Fibroblast of villous mesenchyme (primary cell): ENCODE measurements at places on chromosomes 11 and 22. TPM values are rescaled to one million over a fixed set of nuclear protein-coding genes. Genes with fewer than 3 reads are reported as not detected.
A peak's percentile ranks its signal among the peaks of the same experiment; 100 is the strongest.

DNA sequence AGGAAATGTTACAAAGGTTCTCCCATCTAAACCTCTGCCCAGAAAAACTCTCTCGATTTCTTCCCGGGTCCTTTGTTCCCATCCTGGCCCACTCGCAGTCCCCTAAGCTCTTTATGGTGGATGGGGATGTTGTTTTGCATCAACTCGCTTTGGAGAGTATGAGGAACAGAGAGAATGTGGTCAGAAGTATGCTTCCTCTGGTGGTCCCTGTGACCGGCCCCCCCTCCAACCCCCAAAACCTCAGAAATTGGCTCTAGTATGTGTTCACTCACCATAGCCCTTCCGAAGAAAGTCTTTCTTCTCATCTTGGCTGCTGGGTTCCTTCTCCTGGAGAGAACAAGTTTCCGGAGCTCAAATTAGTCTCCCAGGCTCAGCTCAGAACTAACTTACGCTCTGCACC lies 54.4 kb downstream of the GRAMD1B start:
- DNase-seq = no peak

GRCh38 chr11:119520966-119521365 lies 98.0 kb upstream of the THY1 start:
- no peak for DNase-seq

Gene BRSK2
- total RNA-seq = under 0.01 TPM in 2 replicates

DNA sequence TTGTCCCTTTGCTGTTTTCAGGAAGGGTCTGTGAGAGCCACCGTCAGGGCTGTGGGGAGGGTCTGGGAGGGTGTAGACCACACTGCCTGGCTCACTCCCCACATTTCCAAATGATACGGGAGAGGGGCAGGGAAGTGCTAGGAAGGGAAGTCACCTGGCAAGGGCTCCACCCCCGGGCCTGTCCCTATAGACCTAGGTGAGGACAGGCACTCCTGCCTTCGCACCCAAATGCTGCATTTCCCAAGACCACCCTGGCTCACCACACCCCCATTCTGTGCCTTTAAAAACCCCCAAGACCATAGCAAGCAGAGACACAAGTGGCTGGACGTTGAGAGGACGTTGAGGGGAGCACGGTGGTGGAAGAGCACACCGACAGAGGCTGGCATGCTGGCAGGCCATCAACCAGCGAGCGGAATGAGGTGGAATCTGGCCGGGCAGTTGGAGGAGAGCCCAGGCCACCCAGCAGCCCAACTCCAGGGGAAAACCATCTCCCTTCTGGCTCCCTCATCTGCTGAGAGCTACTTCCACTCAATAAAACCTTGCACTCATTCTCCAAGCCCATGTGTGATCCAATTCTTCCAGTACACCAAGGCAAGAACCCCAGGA lies 45.7 kb downstream of the GNB1L start:
- DNase-seq = no peak

DNA sequence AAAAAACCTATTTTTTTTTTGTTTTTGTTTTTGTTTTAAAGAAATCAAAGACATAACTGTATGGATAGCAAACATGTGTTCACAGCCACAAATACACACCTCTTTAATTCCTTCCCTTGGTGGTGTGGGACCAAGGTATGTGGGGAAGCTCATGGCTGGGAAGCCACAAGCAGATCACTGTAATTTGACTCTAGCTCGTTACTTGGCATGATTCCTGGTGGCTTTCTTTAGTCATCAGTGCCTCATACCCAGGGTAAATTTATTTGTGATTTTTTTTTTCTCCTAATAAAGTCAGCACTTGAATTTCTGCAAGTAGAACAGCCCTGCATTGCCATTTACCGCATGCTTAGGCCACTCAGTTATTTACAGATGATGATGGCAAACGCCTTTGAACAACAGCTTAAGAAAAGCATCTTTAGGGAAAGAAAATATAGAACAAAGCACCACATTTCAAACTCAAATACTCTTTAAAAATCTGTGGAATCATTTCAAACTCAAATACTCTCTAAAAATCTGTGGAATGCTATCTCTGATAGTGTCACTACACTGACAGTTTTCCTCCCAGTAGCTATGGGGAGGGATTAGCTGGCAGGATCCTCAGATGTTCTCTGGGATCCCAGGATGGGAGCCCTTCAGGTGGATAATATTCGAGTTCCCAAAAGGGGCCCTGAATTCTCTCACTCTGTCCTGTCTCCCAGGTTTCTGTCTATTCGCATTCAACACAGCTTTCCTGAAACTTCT lies 687.2 kb downstream of the OPCML start:
- peak; percentile 7 for DNase-seq

DNA sequence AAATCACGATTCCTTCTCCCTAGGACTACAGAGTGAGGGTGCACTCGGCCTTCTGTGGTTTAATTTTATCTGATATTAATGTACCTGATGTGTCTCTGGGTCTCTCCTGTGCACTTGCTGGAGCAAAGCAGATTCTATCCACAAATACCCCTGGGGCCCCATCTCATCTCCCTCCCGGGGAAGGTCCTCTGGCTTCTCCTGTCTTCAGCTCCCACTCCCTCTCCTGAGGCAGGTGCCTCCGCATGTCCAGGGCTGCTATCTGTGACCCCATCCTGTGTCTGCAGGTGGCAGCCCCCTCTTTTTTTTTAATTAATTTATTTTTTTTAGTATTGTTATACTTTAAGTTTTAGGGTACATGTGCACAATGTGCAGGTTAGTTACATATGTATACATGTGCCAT lies 558.7 kb downstream of the BRD1 start:
- DNase-seq = no peak

GRCh38 chr11:45321669-45322068 lies 35.5 kb upstream of the SYT13 start:
- DNase-seq = no peak

- peak; percentile 2 for DNase-seq
Observed at GRCh38 chr11:83510530-83511460, 224.6 kb upstream of the CCDC90B start.

Gene SHISAL1
- total RNA-seq = 3.0 and 4.5 TPM in 2 replicates

DNA sequence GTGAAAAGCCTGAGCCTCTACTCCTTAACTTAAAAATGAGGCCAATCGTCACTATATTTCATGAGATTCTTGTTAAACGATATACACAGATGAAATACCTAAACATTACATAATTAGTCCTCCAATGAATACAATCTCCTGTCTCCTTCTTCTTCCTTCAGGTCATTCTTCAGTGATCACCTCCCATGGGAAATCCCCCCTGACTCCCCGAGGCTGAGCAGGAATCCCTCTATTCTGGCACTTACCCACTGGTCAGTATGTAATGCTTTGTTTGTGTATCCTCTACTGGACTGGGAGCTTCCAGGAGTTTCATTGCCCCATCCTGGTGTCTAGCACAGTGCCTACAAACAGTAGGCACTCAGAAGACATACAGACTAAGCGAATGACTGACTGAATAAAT lies 52.3 kb downstream of the RAB38 start:
- DNase-seq = no peak

DNA sequence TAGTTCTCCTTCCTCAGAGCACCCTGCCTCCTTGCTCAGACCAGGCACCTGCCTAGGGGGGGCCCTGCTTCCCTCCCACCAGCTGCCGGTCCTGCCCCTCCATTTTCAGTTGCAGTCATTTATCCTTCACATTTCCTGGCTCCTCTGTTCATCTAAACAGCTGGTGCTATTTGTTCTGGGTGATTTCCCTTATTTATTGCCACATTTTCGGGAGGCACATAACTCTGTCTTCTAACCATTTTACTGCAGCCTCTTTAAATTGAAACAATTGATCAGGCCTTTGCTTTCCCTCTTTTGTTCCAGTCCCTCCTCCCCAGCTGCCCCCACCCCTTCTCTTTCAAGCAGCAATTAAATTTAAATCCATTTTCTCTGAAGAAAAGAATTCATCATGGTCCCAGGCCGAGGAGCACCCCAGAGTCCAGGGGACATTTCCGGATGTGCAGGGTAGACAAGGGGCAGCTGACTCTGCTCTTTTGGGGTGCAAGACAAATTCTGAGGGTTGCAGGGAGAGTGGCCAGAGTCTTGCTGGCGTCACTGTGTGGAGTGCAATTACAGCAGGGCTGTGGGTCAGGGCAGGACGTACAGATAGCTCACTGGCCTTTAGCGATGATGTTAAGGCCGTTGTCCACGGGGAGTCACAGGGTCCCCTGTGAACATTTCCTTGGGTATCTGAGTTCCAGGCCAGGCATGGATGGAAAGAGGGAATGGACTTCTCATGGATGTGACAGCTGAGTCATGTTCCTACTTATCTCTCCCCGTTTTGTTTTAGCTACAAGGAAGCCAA lies 476.4 kb downstream of the TBC1D22A start:
- no peak for DNase-seq

GRCh38 chr11:104467404-104467803 lies 303.5 kb upstream of the PDGFD start:
- DNase-seq = no peak

Gene MTFP1
- 10.8 and 11.3 TPM in 2 replicates for total RNA-seq

- no peak for DNase-seq
Observed at GRCh38 chr11:24872186-24872585, 375.3 kb downstream of the LUZP2 start.

GRCh38 chr11:77821349-77821851 lies 456 bp downstream of the AAMDC start:
- peak; percentile 52 for DNase-seq

DNA sequence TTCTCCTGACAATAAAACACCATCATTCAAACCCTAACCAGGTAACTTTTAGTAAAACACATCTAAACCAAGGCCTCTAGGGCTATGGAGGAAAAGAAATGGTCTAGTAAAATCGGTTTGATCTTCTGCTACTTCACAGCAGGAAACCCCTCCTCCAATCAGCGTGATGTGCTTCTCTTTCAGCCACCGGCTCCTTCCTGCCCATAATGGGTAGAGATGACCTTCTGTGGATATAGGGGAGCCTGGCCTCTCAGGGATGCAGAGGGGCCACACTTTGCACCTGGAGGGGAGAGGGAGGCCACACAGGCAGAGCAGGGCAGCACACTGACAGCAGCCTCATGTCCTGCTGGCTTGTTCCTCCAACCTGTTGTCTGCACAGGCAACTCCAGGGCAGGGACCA lies 6.9 kb downstream of the EHD1 start:
- no peak for DNase-seq

DNA sequence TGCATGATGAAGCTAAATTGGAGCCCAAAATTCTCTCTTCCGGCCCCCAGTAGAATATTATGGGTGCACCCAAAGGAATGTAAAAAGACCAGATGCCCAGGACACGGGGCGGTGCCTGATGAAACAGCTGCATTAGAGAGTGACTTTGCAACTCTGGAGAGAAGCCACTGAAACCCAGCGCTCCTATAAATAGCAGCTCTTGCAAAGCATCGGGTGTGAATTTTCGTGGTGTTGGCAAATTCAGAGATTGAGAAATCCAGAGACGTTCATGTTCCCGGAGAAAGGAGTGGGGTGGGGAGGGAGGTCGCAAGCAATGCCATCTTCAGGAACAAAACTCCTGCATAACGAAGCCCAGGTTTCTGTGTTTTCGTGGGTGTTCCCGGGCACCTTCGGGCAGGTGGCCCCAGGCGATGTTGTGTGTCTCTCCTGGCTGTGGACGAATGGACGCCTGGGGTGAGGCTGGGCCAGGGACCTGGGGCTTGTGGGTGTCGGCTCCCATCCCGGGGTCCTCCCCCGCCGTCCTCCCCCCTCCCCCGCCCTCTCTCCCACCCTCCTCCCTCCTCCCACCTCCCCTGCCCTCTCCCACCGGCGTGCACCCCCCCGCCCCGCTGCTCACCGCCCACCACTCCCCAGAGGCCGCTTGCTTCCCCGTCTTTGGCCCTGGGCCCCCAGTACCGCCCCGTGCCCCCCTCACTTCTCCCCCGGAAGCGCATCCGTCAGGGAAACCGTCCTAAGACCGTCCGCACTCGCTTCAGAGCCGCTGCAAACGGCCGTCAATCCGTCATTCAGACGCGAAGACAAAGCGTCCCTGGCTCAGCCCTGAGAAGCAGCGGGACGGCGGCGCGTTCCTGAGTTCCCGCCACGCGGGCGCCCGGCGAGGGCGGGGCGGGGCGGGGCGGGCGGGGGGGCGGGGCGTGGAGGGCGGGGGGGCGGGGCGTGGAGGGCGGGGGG lies 26.7 kb upstream of the TOLLIP start:
- peak; percentile 94 for DNase-seq

DNA sequence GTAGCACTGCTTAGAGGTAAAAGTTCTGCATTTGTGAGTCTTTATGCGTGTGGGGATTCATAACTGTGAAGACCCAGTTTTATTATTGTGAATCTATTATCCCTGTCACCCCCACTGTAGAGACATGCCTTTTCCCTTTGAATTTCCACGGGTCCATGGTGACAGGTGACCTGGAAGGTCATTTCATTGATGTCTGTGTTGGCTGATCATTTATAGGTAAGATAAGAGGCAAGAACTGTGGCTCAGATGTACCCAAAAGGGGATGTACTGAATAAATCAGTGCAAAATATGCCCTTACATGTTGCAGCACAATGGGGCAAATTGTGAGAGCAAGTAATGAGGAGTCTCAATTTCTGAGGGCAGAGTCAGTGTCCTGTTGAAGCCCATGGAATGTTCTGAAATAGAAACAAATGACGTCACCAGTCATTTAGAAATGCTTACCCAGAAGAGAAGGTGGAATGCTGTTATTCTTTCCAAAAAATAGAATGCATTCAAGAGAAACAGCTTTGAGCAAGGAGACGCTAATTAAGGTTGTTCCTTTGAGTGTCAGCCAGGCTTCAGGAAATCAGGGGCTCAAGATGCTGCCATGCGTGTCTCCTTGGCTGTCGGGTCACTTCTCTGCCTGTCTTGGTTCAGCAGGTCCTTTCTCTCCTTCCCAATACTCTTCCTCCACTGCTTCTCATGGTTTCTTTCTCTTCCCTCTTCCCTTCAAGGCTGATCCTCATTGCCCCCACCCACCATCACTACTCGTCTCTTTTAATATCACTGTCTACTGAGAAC lies 118.7 kb upstream of the E2F8 start:
- peak; percentile 55 for DNase-seq

Gene PATE2
- total RNA-seq = 0.32 TPM in 1 of 2 replicates, not detected in the other

DNA sequence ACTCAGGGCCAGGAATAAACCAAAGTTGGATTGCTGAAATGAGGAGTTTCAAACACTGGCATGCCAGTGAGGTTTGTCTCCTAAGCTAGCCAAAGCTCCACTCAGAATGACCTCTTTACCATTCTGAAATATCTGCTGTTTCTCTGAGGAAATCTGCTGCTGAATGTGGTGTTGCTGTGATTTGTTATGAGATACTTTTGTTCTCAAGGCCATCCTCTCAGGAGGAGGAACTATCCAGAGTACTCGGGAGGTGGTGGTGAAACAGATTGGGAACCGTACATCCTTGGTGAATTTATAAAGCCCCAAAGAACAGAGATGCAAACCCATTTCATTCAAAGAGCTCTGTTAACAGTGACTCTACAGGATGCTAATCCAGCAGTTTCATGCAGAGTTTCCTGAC lies 50.5 kb downstream of the BDNF start:
- no peak for DNase-seq

Gene EMID1
- under 0.01 and 0.32 TPM in 2 replicates for total RNA-seq

DNA sequence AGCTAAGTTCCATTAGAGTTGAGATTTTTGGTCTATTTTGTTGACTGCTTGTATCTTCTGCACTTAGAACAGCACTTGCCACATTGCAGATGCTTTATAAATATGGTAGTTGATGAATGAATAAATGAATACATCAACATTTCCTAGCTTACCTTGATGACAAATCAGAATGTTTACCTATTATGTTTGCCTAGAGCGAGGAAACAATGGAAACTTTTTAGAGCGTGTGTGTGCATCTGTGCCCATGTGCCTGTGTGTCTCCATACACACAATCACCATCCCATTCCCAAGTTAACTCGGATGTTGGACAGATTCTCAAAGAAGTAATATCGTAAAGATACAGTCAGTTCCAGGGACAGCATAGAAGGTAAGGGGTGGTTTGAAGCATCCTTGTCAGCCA lies 139.1 kb downstream of the DBX1 start:
- no peak for DNase-seq
